Natural killer cell treated with Interleukin-12 subunit alpha and Interleukin-12 subunit beta and Interleukin-15 and Interleukin-18, amount 100 ng/mL, for 72 hours (primary cell): ENCODE measurements at places on chromosomes 12 and 14. TPM values are rescaled to one million over a fixed set of nuclear protein-coding genes. Genes with fewer than 3 reads are reported as not detected.

GRCh38 chr12:108119974-108120862 is 8.9 kb upstream of the WSCD2 start:
- no peak for DNase-seq

The PPM1H gene
- not detected for total RNA-seq

The HSPB8 gene
- total RNA-seq = not detected

The ADAM21 gene
- total RNA-seq = 0.10 TPM

The RPGRIP1 gene
- total RNA-seq = 0.17 TPM

GRCh38 chr14:24941719-24942118 is 108.2 kb downstream of the STXBP6 start:
- DNase-seq = no peak

GRCh38 chr12:26696613-26697092 is 136.3 kb downstream of the ITPR2 start:
- DNase-seq = no peak

- DNase-seq = no peak
Measured at GRCh38 chr14:100473249-100473648, 114.0 kb downstream of the BEGAIN start.

The ENDOU gene
- not detected for total RNA-seq
